Kidney epithelial cell (primary cell): ENCODE measurements at places on chromosomes 6 and 20. TPM values are rescaled to one million over a fixed set of nuclear protein-coding genes. Genes with fewer than 3 reads are reported as not detected.

- peak; percentile 81 for DNase-seq
Measured at GRCh38 chr6:170552765-170553533, at the start of gene PSMB1. Gene PSMB1, minus strand, starts transcription at chr6:170553307. Its CDS starts 65 bp downstream, at chr6:170553242.

SLC35F1 gene
- 0.34 and 0.38 TPM in 2 replicates for total RNA-seq

DNA sequence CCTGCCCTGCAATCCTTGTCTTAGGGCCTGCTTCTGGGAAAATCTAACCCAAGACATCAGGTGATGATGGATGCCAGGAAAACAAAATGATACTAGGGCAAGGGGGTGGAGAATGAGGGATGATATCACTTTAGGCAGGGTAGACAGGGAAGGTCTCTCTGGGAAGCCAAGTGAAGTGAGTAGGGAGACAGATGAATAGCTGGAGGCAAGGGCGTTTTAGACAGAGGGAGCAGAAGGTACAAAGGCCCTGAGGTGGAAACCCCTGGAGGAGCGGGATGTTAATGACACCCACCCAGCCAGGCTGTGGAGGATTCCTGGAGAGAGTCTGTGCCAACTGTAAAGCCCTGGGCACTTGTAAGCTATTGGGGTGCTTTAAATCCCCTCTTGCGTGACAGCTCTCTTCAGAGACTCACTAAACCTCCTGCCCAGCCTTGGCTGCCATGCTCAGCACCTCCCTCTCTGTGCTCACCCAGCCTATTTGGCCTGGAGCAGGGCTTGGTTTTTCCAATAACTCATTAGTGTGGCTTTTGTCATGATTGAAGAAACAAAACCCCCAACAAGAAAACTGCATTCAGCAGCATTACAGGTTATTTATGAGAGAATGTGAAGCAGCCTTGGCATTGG lies 12.4 kb upstream of the MDGA1 start:
- no peak for DNase-seq

- DNase-seq, result no peak
Measured at GRCh38 chr6:42394151-42394550, 57.6 kb downstream of the TRERF1 start.

DNA sequence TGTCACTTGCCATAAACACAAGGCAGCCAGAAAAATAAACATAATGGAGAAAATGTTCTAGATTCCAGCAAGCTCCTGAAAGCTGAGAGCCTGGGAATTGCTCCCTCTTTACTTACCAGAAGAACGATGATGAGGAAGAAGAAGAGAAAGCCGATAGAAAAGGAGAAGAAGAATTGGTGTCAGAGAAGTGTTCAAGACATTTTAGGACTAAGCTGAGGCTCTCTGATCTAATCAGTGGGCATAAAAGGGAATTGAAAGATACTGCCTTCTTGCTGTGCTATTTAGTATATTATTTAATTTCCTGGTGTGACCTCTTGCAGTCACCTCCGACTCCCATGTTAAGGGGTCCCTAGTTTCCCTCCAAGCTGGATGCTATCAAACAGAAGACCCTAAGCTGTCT lies 316.6 kb upstream of the JARID2 start:
- DNase-seq, result no peak

DNA sequence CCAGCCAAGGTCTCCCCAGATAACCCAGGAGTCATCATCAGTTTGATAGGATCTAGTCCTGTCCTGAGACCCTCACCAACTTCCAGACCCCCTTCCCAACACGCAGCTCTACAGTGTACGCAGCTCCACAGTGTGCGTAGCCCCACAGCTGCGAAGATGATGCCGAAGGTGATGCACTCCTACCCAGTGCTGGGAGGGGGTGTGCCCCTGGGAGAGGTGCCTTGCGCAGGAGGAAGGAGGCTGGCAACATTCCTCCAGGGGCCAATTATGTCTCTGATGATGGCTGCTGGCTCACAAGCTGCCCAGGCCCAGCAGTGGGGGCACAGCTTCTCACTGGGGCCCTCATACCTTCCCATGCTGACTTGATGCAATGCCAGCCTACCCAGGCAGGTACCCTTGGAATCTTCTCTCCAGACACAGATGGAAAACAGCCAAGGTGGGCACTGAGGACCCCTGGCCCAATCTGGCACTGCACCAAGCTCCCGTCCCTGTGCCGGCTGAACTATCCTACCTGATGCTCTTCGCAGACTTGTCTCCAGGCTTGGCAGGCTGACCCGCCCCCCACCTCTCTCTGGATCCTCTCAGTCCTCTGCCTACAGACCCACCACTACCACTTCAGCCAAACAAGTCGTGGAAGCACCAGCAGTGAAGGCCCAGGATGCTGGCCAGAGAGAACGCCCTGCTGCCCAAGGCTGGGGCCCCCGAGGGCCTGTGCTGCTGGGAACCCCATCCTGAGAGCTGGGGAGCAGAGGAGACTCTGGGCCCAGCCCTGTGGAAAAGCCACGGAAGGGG lies 1.4 kb downstream of the ZNF512B start:
- no peak for DNase-seq

DNA sequence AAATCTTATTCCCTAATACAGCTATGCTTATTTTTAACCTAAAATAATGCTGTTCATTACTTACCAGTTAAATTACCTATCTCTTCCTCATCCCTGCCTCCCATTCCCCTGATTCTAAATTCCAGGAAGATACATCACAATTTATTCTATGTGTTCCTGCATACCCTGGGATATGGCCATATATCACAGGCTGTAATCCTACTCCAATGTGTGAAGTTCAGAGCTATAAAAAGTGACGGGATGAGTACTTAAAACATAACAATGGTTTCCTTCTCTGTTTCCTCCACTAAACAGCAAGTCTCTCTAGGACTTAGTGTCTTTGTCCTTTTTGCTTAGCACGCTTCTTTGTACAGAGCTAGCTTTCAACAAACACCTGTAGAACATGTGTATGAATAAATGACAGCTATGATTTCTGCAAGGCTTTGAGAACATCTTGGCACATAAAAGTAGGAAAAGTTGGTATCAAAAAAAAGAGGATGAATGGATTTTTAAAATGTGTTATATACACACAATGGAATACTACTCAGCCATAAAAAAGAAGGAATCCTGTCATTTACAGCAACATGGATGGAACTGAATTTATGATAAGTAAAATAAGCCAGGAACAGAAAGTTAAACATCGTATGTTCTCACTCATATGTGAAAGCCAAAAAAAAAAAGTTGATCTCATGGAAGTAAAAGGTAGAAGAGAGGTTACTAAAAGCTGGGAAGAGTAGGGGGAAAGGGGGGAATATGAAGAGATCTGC lies 45.8 kb downstream of the SESN1 start:
- no peak for DNase-seq

DNA sequence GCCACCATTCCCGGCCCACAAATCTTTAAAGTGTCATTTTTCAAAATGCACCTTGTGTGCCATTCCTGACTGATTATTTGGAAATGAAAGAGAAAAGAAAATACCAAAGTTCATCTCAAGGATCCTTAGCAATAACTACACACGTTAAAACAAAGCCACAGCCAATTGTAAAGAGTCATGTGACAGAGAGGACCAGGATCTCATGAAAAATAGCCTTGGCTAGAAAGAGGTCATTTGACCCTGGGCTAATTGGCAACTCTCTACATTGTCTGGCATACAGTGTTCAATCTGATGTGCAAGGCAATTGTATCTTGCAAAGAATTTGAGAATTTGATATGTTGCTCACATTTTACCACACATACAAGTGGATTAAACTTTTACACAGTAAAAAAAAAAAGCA lies 31.6 kb upstream of the HLA-G start:
- no peak for DNase-seq

FGD2 gene
- total RNA-seq, result 0.04 and 0.68 TPM in 2 replicates

GRCh38 chr20:35311409-35311808 lies 19.2 kb upstream of the FAM83C start:
- peak; percentile 73 for DNase-seq

GRCh38 chr6:391559-392440 lies at the start of gene IRF4:
Gene IRF4, plus strand, starts transcription at chr6:391752. Its CDS starts 1,401 bp downstream, at chr6:393153.
- DNase-seq, result no peak

GRCh38 chr20:36493801-36494114 lies 47.6 kb upstream of the MYL9 start:
- no peak for DNase-seq

DNA sequence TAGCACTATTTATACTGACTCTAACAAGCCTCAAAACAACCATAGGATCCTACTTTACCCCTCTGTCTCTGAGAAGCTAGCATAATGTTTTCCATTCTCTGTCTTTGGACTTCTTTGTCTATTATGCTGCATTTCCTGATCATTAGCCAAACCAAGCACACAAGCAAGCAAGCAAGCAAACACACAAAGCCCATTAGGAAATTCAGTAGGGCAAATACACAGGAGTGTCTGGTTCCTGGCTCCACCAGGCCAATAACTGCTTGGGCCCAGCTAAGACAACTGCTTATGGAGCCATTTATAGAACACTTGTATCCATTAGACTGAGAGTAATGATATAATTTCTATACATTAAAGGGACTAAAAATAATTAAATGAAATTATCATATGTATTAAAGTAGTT lies 952.9 kb upstream of the EPHA7 start:
- no peak for DNase-seq

LRRC73 gene
- not detected in 2 replicates for total RNA-seq

GRCh38 chr20:47441774-47442150 lies 59.9 kb upstream of the NCOA3 start:
- DNase-seq, result no peak

DNA sequence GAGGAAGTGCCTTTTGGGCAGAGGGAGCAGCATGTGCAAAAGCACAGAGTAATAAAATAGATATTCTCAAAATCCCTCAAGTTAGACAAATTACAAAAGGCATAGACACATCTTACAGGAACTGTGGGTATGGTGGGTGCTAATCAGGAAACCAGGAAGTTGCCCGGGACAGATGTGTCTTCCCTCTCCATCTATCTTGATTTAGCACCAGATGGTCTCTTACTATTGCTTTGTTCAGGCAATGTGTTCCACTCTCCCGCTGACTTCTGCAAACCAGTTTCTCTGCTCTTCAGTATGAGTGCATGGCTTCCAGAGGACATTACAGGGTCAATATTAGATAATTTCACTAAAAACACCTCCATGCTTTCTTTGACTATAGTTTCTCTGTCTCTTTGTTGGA lies 13.2 kb downstream of the CITED2 start:
- DNase-seq, result no peak

EPPIN gene
- not detected in 2 replicates for total RNA-seq

GRCh38 chr6:73325656-73326055 lies 28.4 kb downstream of the DPPA5 start:
- no peak for DNase-seq
